ENCODE measurements at places on chromosomes 13 and 19. TPM values are rescaled to one million over a fixed set of nuclear protein-coding genes. Genes with fewer than 3 reads are reported as not detected.

- no peak for DNase-seq
Measured at GRCh38 chr19:9070066-9070465, 16.8 kb upstream of the OR1M1 start.

DNA sequence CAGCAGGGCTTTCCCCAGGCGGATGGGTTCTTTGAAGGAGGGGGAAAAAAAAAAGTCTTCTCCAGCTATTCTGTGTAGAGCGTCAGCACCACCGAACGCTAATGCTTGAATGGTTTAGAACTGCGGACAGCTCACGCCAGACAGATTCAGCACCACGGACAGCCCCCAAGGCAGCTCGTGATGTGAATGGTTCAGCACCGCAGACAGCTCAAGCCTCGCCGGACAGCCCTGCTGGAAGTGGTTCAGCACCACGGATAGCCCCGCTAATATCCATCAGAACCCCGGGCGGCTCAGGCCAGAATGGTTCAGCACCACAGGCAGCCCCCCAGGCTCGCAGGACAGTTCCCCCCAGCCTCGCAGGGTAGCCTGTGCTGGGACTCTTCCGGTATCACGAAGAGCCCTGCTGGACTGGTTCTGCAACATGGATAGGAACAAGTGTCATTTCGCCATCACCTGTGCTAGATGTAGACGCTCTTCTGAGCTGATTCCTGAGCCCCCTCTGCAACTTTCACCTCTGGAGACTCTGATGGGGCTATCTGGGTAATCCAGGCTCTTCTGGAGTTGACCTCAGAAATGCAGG lies 4.9 kb upstream of the SMIM17 start:
- peak; percentile 84 for DNase-seq

ELSPBP1 gene
- not detected for polyA plus RNA-seq

CNN1 gene
- 6.0 TPM for polyA plus RNA-seq

LCP1 gene
- polyA plus RNA-seq = 16.1 TPM

YJEFN3 gene
- 13.4 TPM for polyA plus RNA-seq

TNFRSF19 gene
- 96.7 TPM for polyA plus RNA-seq

- peak; percentile 67 for DNase-seq
Measured at GRCh38 chr19:41263042-41263849, 926 bp upstream of the HNRNPUL1 start.

DNA sequence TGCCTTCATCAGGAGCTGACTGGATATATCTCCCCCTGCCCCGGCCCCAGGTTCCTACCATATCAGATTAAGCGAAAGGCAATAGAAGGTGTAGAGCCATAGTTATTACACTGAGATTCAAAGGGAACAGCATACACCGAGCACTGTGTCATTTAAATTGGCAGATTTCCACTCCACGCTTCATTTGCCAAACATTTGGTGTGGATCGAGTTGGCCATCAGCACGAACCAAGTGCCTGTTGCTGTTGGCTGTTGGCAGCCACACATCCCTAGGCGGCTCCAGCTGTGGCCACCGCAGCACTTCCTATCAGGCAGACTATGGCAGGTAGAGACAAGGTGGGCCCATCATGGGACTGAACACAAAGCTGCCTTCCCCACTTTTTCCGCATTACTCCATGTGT lies 115.8 kb downstream of the CCNA1 start:
- DNase-seq = no peak

LILRB5 gene
- polyA plus RNA-seq = 3.3 TPM

ARRDC5 gene
- 0.09 TPM for polyA plus RNA-seq

DNA sequence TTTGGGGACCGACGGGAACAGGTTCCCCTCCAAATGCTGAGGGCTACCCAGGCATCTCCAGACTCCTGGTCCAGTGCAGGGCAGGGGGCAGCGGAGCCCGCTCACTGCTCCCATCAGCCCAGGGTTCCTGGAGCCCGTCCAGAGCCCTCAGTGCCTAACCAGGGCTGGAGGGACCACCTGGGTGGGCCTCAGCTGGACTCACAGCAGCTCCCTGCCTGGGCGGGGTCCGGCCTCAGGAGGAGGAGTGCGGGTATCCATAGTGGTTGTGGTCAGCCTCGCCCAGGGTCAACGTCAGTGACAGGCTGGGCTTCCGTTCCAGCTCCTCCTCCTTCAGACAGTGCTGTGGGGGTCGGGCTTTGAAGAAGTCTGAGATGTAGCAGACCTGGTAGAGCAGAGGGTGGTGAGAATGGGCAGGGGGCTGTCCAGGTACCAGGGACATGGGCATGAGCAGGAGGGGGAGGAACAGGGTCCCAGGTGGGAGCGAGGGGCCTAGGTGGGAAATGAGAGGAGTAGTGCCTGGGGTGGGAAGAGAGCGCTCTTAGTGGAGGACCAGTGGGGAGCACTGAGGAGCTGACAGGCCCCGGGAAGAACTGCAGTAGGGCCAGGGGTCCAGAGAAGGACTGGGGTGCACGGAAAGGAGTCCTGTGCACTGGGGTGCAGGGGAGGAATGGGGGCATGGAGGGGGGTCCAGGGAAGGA lies 9.9 kb downstream of the PLPP2 start:
- no peak for DNase-seq

PABPC3 gene
- polyA plus RNA-seq = 1.6 TPM

DNA sequence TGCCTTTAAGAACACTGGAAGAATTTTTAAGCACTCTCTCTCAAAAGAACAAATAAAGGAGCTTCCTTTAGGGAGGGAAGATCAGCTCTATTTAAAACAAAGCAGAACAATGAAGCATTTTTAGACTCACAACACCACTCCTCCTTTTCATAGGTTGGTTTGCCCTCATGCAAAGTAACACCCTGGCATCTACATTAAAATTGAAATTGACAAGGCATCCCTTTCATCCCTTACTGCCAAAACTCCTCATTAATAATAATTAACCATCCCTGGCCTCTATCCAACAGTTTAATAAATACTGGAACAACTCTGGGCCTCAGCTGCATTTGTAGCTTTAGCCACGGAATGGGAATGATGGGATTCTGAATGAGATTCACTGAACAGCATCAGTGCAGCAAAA lies 929.1 kb downstream of the PCDH9 start:
- DNase-seq = no peak

DNA sequence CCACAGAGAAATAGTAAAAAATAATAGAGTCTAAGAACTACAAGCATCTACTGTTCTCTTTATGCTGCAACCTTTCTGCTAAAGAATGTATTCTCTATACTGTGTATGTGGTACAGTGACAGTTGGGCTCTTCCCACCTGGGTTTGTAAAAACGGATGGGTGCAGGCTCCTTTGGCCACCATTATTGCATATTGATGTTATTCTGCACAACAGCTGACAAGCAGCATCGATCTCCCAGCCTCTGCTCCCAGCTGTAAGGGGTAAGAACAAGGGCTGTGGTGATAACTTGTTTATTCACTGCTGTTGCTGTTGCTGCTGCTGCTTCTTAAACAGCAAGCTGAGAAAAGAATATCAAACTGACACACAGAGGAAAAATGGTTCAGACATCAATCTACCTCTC lies 56.1 kb downstream of the KCNRG start:
- DNase-seq = no peak

DNA sequence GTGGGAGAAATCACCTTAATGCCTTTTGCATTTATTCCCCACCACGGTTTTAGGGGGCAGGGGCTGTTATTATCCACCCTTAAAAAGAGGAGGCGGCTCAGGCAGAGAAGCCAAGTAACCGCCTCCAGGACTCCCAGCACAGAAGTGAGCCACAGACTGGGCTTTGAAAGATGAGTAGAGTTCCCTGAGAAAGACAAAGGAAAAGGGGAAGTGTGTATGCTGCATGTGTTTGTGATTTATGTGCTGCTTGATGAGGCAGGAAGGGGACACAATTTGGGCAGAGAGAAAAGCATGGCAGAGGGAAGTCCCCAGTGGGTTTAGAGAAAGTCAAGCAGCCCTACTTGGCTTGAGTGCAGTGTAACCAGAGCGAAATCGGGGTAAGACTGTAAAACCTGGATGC lies 85.0 kb downstream of the DOCK9 start:
- no peak for DNase-seq

DNA sequence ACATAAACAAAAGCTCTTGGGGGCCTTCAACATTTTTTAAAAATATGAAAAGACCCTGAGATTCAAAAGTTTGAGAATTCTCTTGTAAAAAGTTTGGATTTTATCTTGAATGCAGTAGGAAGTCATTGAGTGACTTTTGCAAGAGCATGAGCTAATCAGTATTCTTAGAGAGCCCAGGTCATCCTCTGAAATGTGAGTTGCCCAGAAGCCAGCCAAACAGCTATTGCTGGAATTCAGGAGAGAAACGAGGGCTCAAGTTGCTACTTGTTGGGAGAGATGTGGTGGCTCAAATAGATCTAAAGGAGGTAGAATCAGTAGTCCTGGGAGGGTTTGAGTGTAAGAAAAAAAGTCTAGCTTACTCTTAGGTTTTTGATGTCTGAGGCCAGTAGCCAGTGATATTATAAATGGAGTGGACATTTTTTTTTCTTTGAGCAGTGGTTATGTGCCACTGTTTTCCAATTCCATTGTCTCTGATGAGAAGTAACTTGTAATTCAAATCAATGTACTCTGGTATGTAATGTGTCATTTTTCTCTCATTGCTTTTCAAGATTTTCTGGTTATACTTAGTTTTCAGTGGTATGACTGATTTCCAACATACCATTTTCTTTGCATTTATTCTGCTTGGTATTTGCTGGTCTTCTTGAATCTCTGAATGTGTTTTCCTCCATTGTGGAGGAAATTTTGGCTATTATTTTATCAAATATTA lies 30.7 kb downstream of the LMO7 start:
- DNase-seq = no peak

PNMA8A gene
- 14.9 TPM for polyA plus RNA-seq

CGB8 gene
- not detected for polyA plus RNA-seq

ZNF28 gene
- polyA plus RNA-seq = 18.7 TPM

GRCh38 chr13:96636001-96636709 lies 358.1 kb downstream of the OXGR1 start:
- DNase-seq = no peak

TMEM59L gene
- polyA plus RNA-seq = 41.5 TPM

DNA sequence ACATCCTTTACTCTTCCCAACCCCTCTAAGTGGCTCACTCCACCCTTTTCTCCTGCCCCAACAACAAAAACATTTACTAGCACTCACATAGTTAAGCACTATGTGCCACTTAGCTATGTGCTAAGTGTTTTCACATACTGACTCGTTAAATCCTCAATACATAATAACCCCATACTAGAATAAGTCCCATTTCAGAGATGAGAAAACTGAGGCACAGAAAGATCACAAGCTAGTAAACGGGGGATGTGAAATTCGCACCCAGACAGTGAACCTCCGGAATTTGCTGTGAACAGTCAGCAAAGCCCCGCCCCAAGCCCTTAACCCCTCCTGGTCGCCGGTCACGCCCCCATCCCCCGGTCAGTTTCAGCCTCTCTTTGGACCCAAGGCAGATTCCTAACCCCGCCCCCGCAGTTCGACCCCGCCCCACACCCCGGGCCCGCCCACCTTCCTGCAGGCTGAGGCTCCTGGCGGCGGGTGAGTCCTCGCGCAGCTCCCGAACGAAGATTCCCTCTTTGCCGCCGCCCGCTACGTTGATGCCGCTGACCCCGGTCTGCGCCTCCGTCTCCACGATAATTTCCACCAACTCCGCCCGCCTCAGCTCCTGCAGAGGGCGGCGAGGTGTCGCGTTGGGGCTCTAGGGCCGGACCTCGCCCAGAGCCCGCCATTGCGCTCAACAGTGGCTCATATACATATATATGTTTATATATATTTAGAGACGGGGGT lies 9.8 kb downstream of the PRX start:
- DNase-seq = peak; percentile 89

GRCh38 chr13:38167164-38167822 lies 182.4 kb upstream of the UFM1 start:
- DNase-seq = no peak

DNA sequence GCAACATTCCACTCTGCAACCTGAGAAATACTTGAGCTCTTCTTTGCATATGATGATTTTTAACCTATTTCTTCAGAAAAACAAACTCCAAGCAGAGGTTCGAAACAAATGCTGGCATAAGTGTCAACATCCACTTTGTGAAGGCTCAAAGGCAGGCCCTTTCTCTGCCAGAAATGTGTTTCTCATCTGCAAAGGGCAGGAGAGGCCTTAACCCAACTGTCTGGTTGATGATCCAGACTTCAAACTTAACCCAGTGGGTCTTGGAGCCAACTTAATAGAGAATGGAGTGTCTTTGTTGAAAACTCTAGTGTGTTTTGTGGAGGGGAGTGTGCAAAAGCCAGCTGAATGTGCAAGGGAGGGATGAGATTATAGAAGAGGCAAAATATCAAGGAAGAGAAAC lies 28.3 kb upstream of the ZNF507 start:
- DNase-seq = no peak

CEACAM3 gene
- 0.38 TPM for polyA plus RNA-seq

DNA sequence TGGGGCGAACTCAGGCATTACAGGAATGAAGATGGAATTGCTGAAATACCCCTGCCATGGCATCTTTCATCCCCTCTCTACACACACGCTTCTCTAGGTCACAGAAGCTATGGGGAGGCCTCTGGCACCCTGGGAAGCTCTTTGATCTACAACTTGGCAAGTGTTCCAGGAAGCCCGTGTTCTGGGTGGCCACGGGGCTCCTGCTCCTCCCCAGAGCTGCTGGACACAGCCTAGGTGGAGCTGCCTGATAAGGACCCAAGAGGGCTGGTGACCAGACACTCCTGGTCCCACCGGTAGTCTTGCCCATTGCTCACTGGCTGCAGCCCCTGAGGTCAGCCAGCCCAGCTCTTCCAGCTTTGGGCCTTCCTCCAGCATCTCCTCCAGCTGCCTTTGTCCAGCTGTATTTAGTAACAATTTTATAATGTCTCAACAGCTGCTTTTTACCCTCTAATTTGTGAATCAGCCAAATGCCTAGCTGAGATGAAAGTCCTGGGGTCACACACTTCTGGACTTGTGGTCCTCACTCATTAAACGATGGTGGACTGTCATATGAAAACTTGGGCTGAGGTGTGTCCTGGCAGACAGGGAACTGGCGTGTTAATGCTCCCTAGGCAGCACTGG lies 72.8 kb upstream of the SPATA13 start:
- DNase-seq = no peak

DNA sequence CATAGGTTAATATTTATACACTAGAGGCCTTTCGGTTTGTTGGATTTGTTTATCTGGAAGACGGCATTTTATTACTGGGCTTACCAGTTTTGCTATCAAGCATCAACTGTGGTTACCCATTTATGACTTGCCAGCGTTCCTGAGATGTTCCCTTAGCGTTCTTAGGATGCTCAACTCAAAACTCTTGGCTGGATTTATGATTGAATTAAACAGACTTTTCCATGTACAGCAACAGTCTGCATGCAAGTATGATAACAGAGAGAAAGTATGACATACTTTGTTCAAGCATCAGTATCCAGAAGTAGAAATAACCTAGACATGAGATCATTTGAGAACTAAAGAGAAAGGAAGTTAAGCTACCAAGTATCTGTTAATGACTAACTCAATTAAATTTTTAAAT lies 29.9 kb upstream of the RNF113B start:
- no peak for DNase-seq

LRRC25 gene
- 1.4 TPM for polyA plus RNA-seq

GRCh38 chr19:29685326-29685725 lies 20.1 kb downstream of the PLEKHF1 start:
- DNase-seq = no peak
